ENCODE measurements at places on chromosomes 7 and 10. TPM values are rescaled to one million over a fixed set of nuclear protein-coding genes. Genes with fewer than 3 reads are reported as not detected.

FBXL13 gene
- total RNA-seq = 2.1 TPM

TYW1B gene
- 5.8 TPM for total RNA-seq

ZNF248 gene
- total RNA-seq = 7.5 TPM

VPS26A gene
- total RNA-seq = 33.6 TPM

KAZALD1 gene
- total RNA-seq = 84.3 TPM

GPRIN2 gene
- not detected for total RNA-seq

MYL10 gene
- not detected for total RNA-seq

PALD1 gene
- 0.43 TPM for total RNA-seq

ATP6V1F gene
- total RNA-seq = 107 TPM

NACAD gene
- total RNA-seq = 1.7 TPM

TMEM270 gene
- not detected for total RNA-seq

SLC18A2 gene
- total RNA-seq = not detected

PTPRN2 gene
- total RNA-seq = 0.34 TPM

DLG5 gene
- 33.9 TPM for total RNA-seq

ZNF804B gene
- not detected for total RNA-seq

PRR15 gene
- total RNA-seq = 0.16 TPM

ABCC2 gene
- total RNA-seq = 0.60 TPM

IFIT2 gene
- 9.1 TPM for total RNA-seq

ATG9B gene
- under 0.01 TPM for total RNA-seq

PLEKHS1 gene
- not detected for total RNA-seq

RBAK gene
- total RNA-seq = 6.0 TPM

HGF gene
- 59.0 TPM for total RNA-seq

SPDYE2 gene
- total RNA-seq = not detected

RELN gene
- 0.63 TPM for total RNA-seq

HOXA6 gene
- total RNA-seq = 0.09 TPM

LSM5 gene
- total RNA-seq = 16.1 TPM

LRMDA gene
- total RNA-seq = 3.8 TPM

SCD gene
- total RNA-seq = 329 TPM

Measured in bronchial smooth muscle cell (primary cell).